ENCODE measurements at places on chromosomes 16 and 17.

- peak; percentile 39 for DNase-seq
These were observed 14.2 kb upstream of the SLC38A10 start for GRCh38 chr17:81309140-81309858.

DNA sequence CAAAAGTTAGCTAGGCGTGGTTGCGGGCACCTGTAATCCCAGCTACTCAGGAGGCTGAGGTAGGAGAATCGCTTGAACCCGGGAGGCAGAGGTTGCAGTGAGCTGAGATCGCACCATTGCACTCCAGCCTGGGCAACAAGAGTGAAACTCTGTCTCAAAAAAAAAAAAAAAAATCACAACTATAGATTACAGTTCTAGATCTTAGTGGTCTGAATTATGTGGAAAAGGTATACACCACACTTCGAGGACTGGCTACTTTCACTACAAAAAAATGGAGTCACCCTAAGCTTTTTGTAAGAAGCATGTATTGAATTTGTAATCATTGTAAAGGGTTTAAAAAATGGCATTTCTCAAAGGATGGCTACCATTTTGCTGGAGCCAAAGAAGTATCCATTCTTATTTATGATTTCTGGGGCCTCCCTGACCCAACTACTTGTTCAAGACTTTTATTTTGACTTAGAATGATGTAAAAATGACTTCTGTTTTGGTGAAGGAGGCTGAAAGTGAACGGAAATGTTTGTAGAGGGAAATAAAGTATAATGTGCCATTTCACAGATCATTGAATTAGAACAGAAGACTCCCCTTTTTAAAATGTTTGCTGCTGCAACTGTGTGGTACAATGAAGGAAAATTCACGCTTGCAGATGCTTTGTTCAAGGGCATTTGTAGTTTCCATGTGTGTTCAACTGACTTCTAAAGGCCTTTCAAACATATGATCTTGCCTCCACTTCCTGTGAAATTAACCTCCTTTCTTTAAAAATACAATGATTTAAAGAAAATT, 37.1 kb upstream of the NOL11 start:
- no peak for DNase-seq

DNA sequence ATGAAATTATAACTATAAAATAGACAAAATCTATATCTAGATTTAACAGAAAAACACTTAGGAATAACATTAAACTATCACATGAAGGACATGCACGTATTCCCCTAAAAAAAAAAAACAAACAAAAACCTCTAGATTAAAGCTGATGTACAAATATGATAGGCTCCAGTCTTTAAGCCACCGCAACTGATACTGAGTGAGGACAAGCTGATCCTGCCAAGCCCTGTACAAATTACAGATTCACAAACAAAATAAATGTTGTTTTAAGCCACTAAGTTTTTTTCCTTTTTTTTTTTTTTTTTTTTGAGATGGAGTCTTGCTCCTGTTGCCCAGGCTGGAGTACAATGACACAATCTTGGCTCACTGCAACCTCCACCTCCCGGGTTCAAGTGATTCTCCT, 35.3 kb downstream of the SMURF2 start:
- no peak for DNase-seq

DNA sequence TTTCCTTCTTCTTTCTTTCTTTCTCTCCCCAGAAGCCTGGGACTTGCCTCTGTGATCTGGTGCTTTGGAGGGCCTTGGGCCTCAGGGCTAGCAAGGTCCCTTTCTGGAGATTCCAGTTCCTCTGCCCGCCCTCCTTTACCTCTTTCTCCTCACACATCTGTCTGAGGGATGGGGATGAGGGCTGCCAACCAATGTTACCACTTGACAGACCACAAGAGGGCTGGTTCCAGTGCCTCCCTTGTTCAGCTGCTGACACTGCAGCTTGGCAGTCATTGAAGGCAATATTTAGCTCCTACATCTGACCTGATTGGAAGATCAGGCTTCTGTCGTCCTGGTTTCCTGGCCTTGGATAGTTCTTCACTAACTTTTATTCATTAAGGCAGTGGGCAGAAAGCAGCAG, 3.6 kb upstream of the ZNF652 start:
- peak; percentile 27 for DNase-seq

DNA sequence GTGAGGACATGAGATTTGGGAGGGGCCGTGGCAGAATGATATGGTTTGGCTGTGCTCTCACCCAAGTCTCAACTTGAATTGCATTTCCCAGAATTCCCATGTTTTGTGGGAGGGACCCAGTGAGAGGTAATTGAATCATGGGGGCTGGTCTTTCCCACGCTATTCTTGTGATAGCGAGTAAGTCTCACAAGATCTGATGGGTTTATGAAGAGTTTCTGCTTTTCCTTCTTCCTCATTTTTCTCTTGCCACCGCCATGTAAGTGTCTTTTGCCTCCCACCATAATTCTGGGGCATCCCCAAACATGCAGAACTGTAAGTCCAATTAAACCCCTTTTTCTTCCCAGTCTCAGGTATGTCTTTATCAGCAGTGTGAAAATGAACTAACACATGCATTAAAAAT, 40.6 kb downstream of the CCT6B start:
- DNase-seq = no peak

GRCh38 chr16:82470016-82470415, 156.8 kb upstream of the CDH13 start:
- no peak for DNase-seq

- no peak for DNase-seq
These were observed 21.5 kb downstream of the PRCD start for GRCh38 chr17:76561332-76561731.

- DNase-seq = peak; percentile 59
These were observed 22.0 kb downstream of the CLUH start for GRCh38 chr17:2689411-2690164.

DNA sequence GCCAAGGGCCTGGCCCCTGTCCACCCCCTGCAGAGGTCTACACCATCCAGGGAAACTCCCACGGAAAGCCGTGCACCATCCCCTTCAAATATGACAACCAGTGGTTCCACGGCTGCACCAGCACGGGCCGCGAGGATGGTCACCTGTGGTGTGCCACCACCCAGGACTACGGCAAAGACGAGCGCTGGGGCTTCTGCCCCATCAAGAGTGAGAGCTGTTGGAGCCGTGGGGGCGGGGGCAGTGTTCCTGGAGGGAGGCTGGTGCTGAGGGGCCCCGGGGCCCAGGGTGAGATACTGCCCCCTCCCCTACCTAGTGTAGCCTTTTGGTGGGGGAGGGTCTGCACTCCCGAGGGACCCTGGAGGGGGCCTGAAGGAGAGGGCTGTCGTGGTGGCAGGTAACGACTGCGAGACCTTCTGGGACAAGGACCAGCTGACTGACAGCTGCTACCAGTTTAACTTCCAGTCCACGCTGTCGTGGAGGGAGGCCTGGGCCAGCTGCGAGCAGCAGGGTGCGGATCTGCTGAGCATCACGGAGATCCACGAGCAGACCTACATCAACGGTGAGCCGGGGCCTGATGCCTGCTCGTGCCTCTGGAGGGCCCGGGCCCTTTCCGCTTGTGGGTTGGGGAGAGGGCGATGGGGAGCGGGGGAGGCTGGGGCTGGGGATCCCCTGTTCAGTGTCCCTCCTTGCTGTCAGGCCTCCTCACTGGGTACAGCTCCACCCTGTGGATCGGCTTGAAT, 38.8 kb downstream of the MRC2 start:
- DNase-seq = no peak

GRCh38 chr16:86632206-86632605, 53.9 kb downstream of the FOXL1 start:
- DNase-seq = no peak

DNA sequence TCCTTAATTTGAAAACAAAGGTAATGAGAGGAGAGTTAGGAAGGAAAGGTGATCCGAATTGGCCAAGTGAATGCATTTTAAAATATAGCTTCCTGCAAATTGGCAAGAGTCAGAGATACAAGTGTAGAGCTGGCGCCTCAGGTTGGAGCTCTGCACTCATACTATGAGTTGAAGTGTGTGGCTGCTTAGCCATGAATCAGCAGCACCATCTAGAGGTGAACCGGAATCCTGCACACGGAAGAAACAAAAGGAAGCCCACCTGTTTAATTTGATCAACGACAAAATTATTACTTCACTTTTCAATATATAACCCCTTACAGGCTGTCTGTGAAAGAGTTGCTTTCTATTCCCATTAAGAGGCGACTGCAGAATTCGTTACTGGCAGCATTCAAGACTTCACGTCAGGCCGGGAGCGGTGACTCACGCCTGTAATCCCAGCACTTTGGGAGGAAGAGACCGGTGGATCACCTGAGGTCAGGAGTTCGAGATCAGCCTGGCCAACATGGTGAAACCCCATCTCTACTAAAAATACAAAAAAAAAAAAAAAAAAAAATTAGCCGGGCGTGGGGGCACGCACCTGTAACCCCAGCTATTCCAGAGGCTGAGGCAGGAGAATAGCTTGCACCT, 1253.7 kb upstream of the CDH8 start:
- DNase-seq = no peak

DNA sequence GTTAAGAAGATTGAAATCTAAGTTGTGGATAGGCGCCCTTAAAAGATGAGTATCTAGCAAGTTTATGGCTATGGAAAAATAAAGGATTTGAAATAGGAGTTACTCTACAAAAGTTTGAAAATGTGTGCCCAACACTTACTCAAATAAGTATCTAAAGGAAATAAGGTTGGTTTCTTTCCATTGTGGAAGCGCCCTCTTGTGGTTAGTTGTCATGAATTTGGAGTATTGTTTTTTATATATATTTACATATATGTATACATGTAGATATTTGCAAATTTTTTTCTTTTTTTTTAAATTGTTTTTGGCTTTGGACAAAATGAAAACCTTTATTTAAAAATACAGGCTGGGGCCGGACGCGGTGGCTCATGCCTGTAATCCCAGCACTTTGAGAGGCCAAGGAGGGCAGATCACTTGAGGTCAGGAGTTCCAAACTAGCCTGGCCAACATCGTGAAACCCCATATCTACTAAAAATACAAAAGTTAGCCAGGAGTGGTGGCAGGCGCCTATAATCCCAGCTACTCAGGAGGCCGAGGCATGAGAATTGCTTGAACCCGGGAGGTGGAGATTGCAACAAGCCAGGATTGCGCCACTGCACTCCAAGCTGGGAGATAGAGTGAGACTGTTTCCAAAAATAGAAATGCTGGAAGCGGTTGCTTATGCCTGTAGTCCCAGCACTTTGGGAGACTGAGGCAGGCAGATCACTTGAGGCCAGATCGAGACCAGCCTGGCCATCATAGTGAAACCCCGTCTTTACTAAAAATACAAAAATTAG, 24.0 kb upstream of the VPS4A start:
- no peak for DNase-seq

DNA sequence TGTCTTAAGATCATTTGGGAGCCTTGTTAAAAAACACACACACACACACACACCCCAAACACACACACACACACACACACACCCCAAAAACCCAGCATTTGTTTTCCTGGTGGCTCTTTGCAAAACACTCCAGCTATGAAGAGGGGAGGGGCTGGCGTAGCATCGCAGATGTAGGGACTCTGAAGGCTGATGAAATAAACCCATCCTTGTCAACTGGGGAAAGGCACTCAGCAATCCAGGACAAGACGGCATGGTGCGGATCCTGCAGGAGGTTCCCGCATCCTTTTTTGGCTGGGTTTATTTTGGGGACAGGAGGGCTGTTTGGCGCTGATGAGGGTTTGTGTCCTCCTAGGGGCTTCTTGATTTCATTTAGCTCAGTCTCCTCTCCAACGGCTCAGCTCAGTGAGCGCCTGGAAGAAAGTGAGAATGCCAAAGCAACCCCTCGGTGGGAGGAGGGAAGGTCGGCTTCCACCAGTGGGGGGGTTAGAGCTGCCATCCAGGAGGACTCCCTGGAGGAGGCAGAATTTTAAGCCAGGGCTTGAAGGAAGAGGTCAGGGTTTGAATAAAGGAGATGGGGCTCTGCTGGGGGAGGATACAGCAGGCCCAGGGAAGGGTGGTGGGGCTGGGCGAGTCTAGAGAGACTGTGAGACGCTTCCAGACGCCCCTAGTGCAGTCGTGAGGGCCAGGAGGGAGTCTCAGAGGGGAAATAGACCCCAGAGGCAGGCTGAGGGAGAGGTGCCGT, 12.4 kb upstream of the GSE1 start:
- no peak for DNase-seq

- DNase-seq = peak; percentile 80
These were observed 1.9 kb downstream of the CMC2 start for GRCh38 chr16:81004646-81005353.

- DNase-seq = peak; percentile 51
These were observed 1.4 kb downstream of the NT5M start for GRCh38 chr17:17304521-17304985.

- no peak for DNase-seq
These were observed 352.8 kb downstream of the CDH13 start for GRCh38 chr16:82979406-82980111.

DNA sequence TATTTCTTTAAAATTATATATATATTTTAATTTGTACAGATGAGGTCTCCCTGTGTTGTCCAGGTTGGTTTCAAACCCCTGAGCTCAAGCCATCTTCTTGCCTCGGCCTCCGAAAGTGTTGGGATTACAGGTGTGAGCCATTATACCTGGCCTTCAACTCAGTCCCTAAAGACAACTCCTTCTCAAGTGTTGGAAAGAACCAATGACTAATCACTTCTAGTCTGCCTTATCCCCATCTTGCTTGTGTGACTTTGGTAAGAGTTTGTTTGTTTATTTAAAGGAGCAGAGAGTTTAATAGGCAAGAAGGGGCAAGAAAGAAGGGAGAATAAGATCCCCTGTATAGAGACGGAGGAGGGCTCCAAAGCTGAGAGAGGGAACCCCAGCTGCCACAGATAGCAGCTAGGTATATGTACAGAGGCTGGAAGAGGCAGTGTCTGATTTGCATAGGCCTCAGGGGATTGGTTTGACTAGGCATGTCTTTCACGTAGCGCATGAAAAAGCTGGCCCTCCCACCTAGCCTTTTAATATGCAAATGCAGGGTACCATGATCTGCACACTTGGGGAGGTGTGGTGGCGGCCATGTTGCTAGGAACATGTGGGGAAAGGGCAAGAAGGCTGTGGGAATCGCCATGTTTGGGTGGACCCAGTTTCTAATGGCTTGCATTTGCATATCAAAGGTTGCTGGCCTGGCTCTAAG, 21.5 kb downstream of the ABCC1 start:
- DNase-seq = no peak

- DNase-seq = no peak
These were observed 4.1 kb upstream of the CDH3 start for GRCh38 chr16:68640972-68641371.

DNA sequence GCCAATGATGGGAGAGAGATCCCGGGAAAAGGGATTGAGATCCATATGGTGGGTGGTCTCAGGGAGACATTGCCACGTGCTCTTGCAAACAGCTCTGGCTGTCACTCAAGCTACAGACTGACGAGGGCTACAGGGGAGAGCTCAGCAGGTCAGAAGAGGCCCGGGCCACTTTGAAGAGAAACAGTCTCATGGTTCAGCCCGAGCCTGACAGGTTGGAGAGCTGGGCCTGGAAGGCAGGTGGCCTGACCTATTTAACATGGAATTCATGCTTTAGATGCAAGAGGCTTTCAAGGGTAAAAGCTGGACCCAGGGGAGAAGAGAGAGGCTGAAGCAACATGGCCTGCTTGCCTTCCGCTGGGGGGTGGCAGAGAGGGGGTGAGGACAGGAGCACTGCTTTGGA, 81.0 kb upstream of the BRD7 start:
- no peak for DNase-seq
